ENCODE measurements at places on chromosomes 5 and 9.

- no peak for DNase-seq
Measured at GRCh38 chr9:134776080-134776796, 104.4 kb upstream of the FCN2 start.

DNA sequence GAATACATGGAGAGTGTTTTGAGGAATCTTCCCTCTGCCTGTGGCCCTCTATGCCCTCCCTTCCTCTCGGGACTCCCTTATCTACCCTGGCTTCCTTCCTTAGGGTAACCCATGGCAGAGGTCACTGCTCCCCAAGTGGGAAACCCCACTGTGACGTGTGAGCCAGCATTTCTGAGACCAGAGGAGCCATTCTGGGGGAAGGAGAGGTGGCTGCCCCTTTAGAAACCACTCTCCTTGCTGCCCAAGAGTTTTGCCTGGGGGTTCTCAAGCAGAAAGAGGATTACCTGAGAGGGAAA is 23.1 kb downstream of the CCNJL start:
- no peak for DNase-seq

DNA sequence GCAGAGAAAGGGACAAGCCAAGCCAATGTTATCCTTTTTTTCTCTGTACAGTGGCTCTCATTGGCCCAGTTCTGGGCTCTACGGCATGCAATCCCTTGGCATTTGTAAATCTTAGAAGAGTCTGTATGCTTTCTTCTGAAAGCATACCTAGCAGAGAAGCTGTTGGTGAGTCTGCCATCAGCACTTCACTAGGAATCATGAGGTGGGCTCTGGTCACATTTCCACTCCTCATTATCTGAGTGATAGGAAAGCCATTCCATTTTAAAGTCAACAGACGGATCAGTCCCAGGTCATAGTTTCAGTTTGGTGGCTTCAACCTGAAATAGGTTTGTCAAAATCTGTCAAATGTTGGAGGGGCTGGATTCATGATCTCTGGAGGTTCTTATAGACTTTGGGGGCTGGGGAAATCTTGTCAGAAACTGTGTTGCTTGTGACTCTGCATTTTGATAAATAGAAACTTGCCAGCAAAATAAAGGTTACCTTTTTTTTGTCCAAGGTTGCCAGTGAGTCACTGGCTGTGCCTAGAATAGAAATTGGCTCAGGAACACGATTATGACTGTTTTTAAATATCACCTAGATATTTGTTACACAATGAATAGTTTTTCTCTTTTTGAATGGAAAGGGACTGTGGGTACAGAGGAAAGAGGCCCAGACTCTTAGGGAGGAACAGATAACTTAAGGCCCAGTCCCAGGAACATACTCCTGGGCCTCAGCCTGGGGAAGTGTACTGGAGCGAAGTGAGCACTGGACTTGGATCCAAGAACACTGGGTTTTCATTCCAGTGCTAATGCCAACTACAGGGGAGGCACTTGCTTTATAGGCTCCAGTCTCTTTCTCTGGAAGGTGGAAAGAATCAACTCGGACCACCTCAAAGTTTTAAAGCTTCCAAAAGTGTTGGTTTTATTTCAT is 183.1 kb downstream of the NMUR2 start:
- DNase-seq, result no peak

- DNase-seq, result no peak
Measured at GRCh38 chr9:17065062-17065461, 69.8 kb upstream of the CNTLN start.

DNA sequence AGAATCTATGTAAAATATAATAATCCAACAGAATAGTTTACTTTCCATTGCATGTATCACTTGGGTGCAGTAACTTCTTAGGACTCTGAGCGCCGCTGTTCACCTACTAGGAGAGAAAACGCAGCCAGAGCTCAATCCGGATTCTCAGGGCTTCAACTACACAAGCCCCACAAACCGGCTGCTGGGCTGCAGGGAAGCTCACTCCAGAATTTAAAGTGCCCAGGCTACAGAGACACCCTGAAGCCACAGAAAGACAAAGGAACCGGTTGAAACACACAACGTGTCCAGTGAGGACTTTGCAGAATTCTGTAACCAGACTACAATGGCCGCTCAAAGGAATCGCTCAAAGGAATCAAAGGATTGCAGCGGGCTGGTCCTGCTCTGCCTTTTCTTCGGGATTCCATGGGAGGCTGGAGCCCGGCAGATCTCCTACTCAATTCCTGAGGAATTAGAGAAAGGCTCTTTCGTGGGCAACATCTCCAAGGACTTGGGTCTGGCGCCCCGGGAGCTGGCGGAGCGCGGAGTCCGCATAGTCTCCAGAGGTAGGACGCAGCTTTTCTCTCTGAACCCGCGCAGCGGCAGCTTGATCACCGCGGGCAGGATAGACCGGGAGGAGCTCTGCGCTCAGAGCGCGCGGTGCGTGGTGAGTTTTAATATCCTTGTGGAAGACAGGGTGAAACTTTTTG is at the start of gene PCDHGA10:
PCDHGA10 (plus strand) TSS at position 134 of the 686 bp plus-strand sequence; CDS start at position 323, 189 bp downstream.
- peak; percentile 59 for DNase-seq

DNA sequence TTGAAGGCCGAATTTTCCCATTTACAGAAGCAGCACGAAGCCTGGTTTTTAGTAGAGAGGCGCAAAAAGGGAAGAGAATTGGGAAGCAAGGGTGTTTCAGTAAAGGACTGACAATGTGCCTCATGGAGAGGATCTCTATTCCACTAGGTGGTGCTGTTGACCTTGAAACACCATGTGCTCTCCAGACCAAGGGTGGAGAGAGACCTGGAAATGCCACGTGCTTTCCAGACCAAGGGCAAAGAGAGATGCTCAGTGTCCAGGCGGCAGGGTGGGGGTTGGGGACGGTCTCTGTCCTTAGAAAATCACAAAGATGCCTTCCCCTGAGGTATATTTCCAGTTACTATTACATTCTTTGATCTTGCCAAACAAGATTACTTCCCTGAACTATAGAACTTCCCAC is 425.3 kb downstream of the CSNK1G3 start:
- DNase-seq, result no peak

GRCh38 chr9:74645007-74645639 is 148.0 kb downstream of the RORB start:
- no peak for DNase-seq

GRCh38 chr5:43560128-43560527 is 3.3 kb upstream of the PAIP1 start:
- DNase-seq, result no peak

DNA sequence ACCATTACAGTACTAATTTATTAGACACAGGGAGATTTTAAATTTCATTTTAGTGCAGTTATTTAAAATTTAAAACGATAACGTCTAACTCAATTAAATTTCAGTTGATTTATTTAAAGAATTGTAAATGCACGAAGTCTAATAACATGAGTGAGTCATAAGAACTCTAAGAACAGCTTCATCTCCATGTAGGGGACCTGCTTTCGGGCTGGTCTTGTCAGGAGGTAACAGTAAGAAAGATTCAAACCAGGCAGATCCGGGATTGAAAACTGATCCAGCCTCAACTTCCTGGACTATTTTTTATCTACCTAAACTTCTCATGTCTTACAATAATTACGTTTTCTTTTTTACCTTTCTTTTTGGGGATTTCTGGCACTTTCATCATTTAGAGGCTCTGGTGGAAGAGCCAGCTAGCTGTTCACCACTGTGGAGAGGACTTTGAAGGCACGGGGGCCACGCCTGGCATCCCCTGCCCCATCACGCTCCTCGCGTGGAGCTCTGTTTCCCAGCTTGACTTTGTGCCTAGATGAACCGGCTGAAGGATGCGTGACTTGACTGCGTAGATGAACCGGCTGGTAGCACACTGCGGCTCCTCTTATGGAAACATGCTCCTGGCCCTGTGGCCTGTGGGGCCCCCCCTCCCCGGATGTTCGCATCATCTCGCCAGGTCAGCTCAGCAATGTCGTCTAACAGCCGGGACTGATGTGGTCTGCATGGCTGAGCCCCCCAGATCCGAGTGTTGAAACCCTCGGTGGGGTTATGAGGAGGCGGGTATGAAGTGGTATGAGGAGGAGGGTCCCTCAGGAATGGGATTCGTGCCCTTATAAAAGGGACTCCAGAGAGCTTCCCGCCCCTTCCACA is 26.0 kb downstream of the NDUFS6 start:
- DNase-seq, result no peak

- no peak for DNase-seq
Measured at GRCh38 chr9:132181796-132182313, 20.0 kb downstream of the NTNG2 start.

DNA sequence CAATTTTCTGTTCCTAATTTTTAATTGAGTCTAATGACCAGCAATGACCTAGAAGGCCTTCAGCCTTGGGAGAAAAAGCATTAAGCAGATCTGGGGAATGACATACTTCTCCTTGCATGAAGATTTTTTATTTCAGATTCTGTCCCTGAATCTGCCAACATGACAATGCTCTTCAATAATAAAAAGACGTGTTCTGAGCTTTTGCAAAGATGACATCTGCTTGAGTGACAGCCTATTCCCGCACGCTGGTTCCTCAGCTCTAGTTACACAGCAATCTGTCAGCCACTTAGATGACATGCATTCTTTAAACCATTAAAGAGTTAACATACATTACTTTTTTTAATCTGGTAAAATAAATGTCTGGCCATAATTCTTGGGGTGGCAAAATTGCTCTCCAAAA is 129.3 kb upstream of the CDH6 start:
- DNase-seq, result no peak

Data from CD4-positive, alpha-beta memory T cell (primary cell).